AG08395 (cell line): ENCODE measurements at places on chromosomes 6 and 20.

- no peak for DNase-seq
These were observed 3.7 kb upstream of the LPIN3 start for GRCh38 chr20:41336711-41337492.

- no peak for DNase-seq
These were observed 8.7 kb downstream of the FNDC11 start for GRCh38 chr20:63562461-63563224.

DNA sequence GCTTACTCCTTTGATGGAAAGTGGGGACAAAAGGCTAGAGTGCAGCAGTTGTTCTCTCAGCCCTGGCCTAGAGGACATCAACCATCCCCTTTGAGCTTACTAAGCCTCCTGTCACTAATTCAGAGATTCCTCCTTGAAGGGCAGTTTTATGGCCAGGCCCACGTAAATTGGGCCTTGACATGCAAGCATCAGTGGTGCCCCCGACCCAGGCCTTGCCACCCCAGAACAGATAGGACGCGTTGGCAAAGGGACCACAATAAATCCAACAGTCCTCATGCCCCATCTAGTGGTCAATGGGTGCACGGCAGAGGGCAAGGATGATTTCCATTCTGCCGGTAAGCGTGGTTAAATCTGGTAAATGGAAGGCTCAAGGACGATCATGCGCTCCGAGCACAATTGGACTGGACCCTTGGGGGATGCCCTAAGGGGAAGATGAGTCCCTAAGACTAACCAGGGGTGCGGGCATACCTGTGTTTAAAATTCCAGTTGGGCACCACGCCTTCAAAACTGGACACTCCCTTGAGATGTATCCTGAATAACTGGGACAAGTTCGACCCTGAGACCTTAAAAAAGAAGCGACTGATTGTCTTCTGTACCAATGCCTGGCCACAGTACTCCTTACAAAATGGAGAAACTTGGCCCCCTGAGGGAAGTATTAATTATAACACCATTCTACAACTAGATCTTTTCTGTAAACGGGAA, 32.6 kb downstream of the CEP85L start:
- peak; percentile 50 for DNase-seq

GRCh38 chr6:168916576-168917211, 337.0 kb downstream of the THBS2 start:
- peak; percentile 68 for DNase-seq

DNA sequence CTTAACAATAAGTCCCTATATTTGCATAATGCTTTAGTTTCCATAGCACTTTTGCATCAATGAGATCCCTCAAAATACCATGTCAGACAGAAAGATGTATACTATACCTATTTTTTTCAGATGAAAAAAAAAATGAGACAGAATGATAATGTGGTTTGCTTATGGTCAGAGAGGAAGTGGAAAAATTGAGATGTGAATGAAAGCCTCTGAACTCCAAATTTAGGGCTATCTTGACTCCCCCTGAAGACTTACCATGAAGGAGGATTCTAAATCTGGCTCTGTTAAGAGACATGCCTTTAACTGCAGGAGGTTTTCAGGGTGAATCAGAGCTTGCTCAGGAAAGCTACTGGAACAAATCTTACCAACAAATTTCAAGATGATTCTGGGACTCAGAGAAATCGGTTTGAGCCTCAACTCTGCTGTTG, 176.2 kb downstream of the ISM1 start:
- peak; percentile 45 for DNase-seq

- no peak for DNase-seq
These were observed 369.2 kb upstream of the CDH4 start for GRCh38 chr20:60882836-60883235.

DNA sequence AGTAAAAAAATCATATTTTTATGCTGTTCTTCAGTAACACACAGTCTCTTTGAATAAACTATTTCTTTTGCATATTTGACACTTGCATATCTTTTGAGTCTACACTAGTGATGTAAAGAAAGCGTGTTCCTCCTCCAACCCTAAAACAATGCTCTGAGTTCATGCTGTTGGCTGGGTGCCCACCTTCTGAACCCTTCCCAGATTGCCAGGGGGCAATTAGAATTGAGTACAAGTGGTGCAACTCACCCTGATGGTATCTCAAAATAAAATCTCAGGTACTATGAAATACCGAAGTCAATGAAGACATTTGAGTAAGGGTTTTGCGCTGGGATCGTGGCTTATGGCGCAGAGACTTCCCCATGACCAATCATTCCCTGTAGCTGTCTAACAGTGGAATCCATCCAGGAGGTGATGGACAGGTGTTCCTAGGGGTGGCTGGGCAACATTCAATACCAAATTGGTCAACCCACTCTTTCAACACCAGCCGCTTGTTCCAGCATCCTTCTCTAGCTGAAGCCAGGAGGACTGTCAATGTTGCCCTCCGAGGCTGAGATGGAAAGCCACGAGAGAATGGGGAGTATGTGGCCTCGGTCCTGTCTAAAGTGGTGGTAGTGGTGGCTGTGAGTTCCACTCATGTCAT, 94.4 kb upstream of the ZNFX1 start:
- no peak for DNase-seq

DNA sequence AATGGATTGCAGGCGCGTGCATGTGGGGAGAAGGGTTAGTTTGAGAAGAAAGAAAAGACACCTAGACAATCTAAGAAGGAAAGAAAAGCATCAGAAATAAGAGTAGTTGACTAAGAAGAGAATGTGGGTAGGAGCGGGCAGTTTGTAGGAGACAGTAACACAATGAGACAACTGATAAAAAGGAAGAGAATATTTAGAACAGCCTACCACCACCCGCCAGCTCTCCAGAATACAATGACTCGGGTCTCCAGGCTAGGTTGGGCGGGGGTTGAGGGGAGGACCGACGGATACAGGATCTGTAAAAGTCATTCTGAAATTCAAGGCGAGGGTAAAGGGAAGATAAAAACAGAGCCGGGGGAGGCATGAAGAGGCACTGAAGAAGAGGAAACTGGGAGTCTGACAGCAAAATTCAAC, 712 bp downstream of the ABHD16A start:
- DNase-seq, result no peak

DNA sequence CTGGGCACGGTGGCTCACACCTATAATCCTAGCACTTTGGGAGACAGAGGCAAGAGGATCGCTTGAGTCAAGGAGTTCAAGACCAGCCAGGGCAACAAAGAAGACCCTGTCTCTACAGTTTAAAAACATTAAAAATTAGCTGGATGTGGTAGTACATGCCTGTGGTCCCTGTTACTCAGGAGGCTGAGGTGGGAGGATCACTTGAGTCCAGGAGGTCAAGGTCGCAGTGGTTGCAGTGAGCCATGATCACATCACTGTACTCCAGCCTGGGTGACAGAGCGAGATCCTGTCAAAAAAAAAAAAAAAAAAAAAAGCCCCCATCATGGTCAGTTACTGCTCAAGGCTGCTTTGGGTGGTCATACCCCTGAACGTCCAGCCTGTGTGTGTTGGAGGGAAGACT, 55.8 kb downstream of the ARHGAP40 start:
- no peak for DNase-seq

DNA sequence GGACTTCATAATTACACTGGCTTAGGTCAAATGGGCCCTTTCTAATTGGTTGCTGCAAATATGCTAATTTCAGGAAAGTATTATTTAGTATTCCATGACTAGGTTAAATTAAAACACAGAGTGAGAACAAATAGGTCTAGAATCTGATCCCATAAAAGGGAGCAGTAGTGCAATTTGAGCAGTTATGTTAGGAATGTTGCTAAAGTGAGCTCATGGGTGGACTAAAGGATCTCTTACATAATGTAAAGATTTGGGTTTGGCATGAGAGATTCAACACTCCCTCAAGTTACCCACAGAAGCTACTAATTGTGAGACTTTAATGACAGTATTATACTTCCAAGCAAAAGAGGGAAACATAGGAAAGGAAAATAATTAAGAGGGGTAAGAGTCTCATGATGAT, 109.1 kb downstream of the C6orf58 start:
- DNase-seq, result no peak

DNA sequence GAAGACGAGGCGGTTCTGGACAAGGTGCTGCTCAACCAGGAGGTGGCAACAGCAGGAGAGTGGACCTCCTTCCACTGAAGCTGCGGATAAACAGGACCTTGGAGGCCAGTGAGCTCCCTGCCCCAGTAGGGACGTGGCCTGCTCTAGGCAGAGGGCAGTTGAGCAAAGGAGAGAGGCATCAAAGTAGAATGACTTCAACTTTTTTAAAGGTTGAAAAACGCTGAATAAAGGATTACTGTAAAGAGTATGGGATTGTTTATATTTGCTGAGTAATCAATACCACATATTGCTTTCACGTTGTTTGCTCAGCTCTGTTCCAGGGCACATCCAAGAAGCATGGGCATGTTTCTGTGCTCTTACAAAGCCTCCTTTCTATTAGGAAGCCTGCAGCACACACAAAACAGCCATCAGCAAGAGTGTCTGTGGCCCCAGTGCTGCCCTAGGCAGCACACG, 48.1 kb downstream of the ERMARD start:
- no peak for DNase-seq

- DNase-seq, result no peak
These were observed 340.0 kb upstream of the PRDM1 start for GRCh38 chr6:105746130-105746505.

DNA sequence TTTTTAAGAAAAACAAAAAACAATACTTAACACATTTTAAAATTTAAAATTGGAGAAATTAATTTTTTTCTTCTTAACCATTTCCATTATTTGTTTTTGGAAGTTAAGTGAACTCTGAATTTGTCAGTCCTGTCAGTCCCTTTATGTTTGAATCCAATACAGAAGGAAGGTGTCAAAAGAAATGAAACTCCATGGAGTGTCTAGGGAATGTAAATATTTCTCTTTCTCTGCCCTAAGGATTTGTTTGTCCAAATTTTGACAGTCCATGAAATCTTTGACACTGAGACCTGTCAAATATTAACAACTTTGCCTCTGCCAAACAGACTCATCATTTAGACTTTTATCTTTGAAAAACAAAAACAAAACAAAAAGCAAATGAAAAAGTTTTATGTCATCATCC, 166.4 kb downstream of the EPHA7 start:
- DNase-seq, result no peak

GRCh38 chr20:38151455-38151854, 13.6 kb downstream of the TGM2 start:
- no peak for DNase-seq

DNA sequence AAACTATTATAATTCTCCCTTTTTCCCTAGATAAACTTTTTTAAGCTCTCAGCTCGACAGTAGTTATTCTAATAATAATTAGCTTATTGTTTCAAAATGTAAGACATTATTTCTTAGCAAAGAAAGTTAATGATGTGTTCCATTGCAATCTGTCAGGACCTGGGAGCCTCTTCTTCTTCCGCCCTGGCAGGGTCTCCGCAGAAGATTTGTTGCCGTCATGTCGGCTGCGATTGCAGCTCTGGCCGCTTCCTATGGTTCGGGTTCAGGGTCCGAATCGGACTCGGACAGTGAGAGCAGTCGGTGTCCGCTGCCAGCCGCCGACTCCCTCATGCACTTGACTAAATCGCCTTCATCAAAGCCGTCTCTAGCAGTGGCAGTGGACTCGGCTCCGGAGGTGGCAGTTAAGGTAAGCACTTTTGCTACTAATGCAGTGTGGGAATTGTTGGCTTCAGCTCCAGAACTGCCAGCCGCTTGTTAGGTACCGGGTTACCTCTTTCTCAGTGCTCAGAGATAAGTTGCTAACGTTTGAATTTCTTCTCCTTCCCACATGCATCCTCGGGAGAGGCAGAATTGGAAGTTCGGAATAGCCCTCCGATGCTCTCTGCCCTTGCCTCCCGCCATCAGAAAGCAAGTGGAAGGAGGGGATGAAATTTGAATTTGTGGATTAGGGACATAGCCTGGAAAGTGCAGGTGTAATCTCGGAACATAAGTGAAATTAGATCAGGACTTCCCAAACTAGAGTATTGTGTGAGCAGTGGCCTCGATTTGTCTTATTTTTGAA, at the start of gene CDC40:
TSS of gene CDC40 (plus strand) at position 200 of the 781 bp plus-strand sequence. CDS start at position 218, 18 bp downstream.
- DNase-seq, result peak; percentile 44

DNA sequence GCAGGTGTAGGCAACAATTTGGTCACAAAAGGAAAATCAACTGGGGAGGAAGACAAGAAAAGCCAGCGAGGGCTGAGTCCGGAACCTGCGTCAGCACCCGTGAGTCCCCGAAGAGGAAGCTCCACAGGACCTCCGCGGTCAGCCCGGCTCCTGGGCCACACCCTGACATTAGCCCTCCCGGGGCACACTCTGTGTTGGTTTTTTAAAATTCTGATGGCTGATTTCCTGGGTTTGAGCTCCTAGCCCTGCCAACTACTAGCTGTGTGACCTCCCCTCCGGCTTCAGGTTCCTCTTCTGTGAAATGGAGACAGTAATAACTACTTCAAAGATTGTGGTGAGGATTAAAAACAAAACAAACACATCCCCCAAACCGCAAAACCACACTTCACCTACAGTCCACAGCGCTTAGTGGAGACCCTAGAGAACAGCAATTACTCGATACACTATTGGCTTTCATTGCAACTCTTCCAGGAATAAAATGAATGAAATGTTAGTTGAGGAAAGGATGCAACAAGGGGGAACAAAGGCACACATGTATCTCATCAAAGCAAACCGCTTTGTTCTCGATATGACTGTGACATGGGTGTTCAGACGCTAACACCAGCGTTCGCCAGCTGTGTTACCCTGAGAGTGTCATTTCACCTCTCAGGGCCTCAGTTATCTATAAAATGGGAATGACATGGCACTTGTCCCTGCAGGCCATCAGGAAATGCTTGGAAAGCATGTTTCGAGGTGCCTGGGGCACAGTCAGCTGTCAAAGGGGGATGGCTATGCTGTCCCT, 985 bp downstream of the ZBP1 start:
- DNase-seq, result no peak

GRCh38 chr6:83708970-83709747, at the start of gene SNAP91:
SNAP91 (minus strand) TSS chr6:83709101; CDS start chr6:83707927, 1,174 bp downstream.
- DNase-seq, result no peak

DNA sequence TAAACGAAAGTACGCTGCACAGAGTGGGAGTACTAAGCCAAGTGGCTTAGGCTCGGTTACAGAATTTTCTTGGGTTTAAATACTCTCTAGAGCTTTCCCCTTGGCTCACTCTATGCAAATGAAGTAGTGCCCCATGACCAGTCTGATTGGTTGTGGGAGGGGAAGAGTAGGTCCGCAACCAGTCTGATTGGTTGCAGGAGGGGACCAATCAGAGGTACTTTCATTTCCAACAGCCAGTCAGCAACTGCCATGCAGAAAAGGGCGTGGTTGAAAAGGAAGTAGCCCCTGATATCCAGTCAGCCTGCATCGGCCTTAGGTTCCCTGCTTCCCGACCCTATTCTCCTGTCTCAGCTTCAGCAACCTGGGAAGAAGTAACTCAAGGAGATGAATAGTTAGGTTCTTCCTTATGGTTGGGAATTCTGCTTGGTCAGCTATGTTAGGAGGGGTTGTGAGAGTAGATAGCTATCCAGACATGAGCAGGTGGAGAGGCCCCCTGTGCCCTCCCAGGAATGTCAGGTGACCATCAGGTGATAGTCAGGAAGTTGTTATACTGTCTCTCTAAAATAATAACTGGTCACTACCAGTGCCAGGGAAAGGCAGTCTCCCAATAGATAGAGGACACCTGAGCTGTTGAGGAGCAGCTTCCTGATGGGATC, 57.4 kb downstream of the FARS2 start:
- DNase-seq, result no peak
